ENCODE measurements at places on chromosomes 16 and 17.

- ATAC-seq = no peak
Measured at GRCh38 chr16:47198180-47198575, 54.4 kb upstream of the NETO2 start.

GRCh38 chr16:57279780-57280638, 4.5 kb downstream of the PLLP start:
- no peak for ATAC-seq

DNA sequence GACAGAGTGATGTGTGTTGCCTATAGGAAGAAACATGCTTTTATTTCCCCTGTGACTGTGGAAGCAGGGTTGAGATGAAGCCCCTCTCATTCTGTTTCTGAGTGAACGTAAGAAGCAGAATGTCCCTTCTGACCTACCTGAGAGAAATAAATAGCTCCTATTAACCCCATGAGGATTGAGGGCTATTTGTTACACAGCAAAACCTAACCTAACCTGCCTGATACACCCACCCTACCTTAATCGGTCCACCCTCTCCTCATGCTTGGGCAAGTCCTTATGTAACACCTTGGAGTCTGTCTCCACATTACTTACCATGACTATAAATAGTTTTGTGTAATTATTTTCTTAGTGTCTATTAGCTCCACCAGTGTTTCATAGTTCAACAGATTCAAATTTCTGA, 41.9 kb downstream of the SALL1 start:
- no peak for ATAC-seq

DNA sequence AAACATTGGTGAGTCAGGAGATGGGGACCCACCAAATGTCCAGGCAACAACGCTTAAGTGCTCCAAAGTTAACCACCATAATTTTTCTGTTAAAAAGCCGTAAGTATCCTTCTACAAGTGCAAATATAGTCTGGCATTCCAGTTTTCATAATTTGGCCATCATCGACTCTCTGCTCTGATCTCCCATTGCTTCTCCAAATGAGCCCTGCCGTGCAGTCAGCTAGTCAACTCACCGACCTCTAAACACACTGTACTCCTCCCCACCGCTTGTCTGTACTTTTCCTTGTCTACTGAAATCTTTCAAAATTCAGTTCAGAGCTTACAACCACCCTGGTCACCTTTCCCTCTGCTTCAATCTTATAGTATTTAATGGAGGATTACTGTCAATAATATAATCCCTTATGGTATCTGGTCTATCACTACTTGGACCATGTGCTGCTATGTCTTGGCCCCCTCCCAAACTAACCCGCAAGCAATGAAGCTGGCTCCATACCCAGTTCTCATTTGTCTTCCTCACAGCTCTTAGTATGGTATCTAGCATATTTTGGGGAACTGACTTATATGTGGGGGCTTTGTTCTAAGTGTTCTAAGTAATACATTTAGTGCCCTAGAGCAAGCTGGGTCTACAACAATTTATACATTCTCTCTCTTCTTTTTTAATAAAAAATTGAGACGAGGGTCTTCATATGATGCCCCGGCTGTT, 52.7 kb upstream of the SLC25A19 start:
- ATAC-seq = no peak

DNA sequence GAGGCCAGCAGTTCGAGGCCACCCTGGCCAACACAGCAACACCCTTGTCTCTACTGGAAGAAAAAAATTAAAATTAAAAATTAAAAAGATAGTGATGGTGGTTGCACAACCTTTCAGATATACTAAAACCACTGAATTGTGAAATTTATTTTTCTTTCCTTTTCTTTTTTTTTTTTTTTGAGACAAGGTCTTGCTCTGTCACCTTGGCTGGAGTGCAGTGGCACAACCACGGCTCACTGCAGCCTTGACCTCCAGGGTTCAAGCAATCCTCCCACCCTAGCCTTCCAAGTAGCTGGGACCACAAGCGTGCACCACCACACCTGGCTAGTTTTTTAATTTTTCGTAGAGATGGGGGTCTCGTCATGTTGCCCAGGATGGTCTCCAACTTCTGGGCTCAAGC, 254.4 kb downstream of the SLC39A11 start:
- ATAC-seq = no peak

DNA sequence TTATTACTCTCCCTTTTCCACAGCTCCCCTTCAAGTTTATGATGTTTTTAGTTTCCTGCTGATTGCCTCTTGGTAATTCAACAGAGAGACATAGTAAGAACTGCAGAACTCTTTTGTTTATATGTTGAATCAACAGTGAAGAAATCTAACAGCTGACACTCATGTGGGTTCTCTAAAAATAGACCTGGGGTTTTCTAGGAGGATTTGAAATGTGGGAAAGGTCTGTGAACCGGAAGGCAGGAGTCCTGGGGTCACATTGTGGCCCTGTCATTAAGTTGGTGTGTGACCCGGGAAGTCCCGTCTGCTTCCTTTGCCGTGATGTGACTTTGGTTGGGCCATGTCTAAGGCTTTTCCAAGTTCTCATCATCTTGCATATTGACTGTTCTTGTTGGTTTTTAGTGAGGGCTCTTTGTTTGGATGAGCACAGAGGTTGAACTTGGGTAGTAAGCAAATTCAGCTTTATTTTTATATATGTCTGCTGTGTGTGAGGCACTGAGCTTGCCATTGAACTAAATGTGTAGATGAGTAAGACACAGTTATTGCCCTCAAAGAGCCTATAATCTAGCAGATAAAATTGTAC, 48.5 kb upstream of the HS3ST3A1 start:
- ATAC-seq = no peak

- no peak for ATAC-seq
Measured at GRCh38 chr17:47288531-47289116, 35.0 kb downstream of the ITGB3 start.

GRCh38 chr17:49680314-49680713, 2.4 kb upstream of the SPOP start:
- ATAC-seq = no peak

DNA sequence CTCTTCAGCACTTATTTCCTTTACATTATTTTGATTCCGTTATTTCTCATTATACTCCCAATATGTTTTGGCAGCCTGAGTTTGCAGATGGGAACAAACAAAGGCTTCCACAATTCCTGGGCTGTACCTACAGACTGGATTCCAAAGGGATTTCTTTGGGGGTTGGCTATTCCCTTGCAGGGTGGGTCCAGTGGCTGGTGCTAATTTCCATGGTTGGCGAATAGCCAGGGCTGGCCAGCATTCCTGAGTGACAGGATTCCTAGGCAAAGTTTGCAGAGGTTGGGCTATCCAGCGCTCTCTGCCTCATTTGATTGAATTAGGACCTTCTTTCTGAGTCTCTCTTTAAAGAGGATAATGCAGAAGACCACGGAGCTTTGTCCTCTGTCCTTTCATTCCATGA, 207.4 kb downstream of the MAF start:
- no peak for ATAC-seq

GRCh38 chr17:68441070-68441770, 16.1 kb downstream of the WIPI1 start:
- no peak for ATAC-seq

DNA sequence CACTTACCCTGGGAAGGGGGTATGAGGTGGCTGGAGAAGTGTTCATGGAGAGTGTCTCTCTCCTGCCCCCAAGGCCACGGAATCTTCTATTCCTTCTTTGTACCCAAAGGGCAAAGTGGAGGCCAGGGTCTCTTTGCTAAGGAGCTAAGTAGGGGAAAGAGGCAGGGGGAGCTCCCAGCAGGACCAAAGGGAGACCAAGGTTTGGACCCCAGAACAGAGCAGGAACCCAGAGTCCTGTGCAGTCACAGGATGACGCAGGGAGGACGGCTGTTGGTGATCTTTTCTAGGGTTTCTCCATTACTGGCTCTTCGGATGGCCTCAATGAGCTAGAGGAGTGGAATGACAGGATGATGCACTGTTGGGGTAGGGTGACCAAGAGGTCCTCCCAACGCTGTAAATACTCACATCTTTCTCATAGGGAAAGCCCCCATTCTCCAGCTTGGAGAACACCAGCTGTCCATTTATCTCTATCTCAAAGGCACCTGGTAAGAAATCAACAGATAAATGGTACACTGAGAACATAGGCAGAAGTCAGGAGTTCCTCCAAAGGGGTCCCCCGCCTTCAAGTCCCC, 966 bp downstream of the MIEN1 start:
- ATAC-seq = no peak

- no peak for ATAC-seq
Measured at GRCh38 chr17:163514-164098, 17.8 kb downstream of the DOC2B start.

DNA sequence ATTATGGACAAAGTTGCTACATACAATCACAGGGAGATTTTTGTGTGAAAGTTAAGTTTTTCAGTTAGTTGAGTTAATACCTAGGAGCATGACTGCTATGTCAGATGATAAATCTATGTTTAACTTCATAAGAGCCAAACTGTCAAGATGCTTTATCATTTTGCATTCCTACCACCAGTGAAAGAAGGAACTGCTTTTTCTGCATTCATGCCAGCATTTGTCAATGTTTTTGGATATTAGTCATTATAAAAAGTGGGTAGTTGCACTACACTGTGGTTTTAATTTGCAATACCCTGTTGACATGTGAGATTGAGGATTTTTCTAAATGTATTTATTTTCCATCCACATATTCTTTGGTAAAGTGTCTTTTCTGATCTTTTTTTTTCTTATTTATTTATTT, 434.0 kb upstream of the MON1B start:
- no peak for ATAC-seq

DNA sequence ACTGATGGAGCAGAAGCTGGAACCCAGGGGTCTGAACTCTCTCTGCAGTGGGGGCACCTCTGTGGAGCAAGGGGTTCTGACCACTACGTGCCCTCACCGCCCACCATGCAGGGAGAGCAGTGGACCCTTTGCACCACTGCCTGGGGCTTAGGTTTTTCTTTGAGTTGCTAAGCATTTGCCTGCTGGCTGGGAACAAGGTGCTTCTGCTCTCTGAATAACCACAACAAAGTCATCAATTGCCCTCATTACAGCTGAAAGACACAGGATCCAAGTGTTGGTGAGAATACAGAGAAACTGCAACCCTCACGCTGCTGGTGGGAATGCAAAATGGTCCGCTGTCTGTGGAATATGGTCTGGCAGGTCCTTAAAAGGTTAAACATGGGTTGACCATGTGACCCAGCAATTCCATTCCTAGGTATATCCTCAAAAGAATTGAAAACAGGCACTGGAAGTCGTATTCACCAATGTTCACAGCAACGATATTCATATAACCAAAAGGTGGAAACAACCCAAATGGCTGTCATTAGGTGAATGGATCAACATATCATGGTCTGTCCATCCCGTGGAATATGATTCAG, 22.8 kb downstream of the NLRC3 start:
- no peak for ATAC-seq

- ATAC-seq = no peak
Measured at GRCh38 chr16:25690552-25691143, 1.1 kb upstream of the HS3ST4 start.

DNA sequence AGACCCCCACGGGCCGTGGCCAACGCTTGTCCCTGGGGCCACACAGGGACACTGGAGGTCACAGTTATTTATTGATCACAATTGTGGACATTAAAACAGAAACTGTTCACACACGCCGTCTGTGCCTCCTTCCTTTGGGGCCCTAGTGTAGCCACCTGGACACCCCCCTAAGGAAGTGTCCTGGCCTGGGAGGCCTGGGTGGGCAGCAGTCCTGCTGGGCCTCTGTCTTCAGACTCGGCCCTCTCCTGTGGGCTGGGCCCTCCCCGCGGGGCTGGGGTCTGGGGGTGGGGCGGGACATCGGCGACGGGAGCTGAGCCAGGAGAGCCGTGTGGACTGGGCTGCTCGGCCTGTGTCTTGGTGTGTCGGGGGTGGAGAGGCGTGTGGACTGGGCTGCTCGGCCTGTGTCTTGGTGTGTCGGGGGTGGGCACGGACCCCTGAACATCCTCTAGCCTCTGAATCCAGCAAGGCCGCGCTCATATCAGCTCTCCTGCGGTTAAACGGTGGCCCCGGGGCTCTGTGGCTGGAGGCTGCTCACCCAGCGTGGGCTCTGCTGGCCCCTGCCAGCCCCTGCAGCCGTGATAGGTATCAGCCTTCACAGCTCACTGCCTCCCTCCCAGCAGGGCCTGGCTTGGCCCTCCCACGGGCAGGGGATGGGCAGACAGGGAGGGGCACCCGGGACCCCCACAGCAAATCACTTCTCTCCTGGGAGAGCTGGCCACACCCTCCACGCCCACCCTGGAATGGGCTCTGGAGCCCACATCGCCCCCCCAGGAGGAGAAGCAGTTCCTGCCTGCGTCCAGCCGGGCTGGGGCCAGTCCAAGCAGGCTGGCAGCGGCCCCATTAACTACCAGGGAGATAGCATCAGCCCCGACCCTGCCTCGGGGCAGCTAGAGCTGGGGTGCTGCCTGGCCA, 1.1 kb upstream of the NHLRC4 start:
- ATAC-seq = no peak

DNA sequence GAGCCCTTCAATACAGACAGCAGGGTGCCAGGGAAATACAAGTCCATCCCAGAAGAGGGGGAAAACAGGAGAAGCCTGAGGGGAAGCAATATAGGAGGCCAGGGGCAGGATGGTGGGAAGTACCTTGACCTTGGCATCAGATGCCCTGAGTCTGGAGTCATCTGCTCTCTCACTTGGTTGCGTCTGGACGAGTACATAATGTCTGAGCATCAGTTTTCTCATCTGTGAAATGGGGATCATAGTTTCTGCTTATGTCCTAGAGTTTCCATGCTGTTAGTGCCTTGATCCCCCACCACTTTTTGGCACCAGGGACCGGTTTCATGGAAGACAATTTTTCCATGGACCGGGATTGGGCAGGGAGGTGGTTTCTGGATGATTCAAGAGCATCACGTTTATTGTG, 2.3 kb downstream of the STAT5A start:
- ATAC-seq = no peak

GRCh38 chr17:50027881-50028735, 27.8 kb upstream of the ITGA3 start:
- ATAC-seq = no peak
